ENCODE measurements at places on chromosomes 4 and X.

DNA sequence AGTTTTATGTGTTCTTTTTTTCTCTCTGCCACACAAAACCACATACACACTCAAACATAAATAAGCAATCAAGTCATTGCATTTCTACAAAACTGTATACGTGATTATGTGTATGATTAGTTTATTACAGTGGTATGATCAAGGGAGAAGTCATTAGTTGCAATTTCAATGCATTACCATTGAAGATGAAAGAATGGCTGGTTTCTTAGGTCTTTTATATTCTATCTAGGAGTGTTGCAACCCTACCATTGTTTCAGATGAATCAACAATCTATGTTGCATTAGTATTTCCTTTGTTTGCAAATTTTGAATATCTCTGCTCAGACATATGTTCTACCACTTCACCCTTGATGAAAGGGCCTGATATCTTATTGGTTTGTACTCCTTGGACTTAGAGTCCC, 6.8 kb downstream of the ANXA3 start:
- no peak for DNase-seq

DNA sequence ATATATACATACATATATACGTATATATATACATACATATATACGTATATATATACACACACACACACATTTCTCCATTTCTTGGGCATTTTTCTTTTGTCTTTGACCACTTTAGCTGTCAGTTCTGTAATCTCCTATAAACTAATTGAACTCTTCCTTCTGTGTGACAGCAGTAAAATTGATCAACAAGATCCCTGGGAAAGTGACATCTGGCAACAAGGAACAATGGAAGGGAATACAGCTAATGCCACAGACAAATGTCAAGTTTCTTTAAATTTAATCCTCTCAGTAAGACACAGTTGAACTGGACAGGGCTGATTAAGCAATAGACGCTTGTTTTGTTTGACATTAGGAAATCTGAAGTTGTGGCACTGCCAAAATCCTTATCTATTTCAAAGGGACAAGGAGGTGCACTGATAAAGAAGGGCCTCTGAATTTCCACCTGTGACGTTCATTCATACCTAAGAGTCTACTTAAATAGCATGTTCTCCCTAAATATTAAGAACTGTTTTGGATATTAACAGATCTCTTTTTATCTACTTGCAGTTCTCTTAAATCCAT, 126.9 kb downstream of the RNF150 start:
- no peak for DNase-seq

DNA sequence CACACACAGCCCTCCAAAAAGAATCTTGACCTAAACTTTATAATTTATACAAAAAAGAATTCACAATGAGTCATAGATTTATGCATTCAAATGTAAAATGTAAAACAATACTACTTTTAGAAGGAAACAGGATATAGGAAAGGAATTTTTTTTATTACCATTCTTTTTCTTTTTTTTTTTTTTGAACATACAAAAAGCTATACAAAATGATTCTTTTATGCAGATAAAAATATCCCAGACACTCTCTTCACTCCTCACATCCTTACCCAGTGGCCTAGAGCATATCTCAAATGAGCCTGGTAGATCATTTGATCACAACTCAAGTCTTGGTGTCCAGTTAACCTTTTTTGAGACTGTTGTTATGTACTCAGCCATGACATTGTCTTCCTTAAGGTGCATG, 307.3 kb upstream of the KLF3 start:
- no peak for DNase-seq

DNA sequence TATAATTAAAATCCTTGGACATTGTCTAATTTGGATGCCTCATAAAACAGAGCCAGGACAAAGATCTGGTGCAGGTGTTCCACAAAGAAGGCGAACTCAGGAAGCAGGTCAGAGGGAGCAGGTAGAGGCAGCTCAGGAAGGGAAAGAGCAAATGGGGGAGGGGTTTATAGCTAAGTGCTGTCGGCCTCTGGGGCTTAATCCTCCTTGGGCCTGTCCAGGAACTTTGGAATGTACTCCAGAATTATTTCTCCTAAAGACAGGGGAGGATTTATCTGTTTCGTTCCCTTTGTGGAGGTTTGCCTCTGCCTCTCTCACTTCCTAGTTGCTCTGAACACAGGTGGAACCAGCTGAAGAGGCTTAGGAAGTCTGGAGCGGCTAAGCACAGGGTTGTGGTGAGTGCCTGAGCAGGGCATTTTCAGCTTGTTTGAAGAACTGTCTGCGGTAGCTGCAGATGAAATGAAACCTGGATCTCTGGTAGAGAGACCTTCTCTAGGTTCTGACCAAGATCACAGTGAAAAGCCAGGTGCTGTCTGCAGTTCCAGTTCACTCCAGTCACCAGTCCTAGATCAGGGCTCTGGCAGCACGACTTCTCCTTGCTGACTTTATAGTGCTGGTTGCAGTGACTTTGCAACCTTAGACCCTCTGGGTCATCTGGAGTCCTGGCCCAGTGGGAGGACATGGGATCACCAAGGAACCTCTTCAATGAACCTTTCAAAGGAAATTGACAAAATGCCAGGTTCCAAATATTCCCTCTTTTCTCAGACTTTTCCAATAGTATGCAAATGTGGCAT, 519.2 kb downstream of the PCDH10 start:
- no peak for DNase-seq

- DNase-seq, result no peak
Observed at GRCh38 chr4:169582706-169583105, 29.7 kb downstream of the NEK1 start.

DNA sequence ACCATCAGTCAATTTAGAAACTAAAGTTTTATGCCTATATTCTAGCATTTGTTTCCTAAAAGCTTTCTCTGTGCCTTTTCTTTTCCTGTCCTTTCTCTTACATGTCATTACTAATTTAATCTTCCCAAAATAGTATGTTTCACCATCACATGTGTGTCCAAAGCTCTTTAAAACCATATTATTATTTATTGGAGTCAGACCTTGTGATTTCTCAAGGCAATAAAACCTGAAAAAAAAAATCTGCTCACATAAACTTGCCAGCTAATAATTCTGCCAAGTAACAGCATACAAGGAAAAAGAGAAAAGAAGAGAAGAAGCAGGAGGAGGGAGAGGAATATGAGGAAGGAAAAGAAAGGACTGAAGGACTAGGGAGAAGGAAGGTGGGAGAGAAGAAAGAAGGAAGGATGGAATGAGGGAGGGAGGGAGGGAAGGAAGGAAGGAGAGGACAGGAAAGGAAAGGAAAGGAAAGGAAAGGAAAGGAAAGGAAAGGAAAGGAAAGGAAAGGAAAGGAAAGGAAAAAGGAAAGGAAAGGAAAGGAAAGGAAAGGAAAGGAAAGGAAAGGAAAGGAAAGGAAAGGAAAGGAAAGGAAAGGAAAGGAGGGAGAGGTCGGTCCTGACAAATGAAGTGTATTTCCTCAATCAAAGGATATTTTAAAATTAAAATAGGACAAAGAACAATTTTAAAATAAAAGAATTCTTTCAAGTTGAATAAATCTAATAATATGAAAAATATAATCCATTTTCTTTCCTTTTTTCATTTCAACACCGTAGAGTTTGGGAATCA, 57.4 kb downstream of the ANTXR2 start:
- no peak for DNase-seq

- no peak for DNase-seq
Observed at GRCh38 chr4:140257461-140258305, 103.7 kb upstream of the MAML3 start.

Measured in activated CD4-positive, alpha-beta T cell treated with anti-CD3 and anti-CD28 coated beads for 4 hours (primary cell).